NCI-H1417 (cell line): ENCODE measurements at places on chromosomes 12 and 14.

GRCh38 chr14:105073720-105074600 lies 8.7 kb upstream of the GPR132 start:
- no peak for DNase-seq

- DNase-seq, result no peak
These were observed 1122.1 kb upstream of the SEL1L start for GRCh38 chr14:82655770-82656169.

DNA sequence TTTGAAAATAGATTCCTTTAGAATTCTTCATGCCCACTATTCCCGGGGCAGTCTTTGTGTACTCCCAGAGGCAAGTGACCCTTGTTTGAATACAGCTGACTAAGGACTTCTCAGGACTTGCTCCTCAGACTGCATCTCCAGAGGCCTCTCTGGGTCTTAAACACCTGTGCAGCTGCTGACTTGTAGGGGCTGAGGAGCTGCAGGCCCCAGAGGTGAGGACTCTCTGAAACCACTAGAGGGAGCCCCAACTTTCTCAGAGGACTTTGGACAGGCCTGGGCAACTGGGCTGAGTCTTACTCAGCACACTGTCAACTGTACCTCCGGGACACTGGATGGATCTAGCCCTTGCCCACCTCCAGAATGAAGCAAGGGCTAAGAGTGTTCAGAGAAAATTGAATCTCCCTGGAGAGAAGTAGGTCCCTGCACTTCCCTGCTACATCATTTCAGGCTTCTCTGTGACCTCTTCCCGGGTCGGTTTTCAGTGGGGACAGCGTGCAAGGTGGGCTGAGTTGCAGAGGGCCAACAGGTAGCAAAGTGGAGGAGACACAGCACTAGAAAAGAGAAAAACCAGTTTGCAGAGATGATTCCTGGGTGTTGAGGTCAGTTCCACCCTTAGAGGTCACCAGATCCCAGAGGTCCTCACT lies 164.6 kb downstream of the TMEM117 start:
- peak; percentile 83 for DNase-seq

DNA sequence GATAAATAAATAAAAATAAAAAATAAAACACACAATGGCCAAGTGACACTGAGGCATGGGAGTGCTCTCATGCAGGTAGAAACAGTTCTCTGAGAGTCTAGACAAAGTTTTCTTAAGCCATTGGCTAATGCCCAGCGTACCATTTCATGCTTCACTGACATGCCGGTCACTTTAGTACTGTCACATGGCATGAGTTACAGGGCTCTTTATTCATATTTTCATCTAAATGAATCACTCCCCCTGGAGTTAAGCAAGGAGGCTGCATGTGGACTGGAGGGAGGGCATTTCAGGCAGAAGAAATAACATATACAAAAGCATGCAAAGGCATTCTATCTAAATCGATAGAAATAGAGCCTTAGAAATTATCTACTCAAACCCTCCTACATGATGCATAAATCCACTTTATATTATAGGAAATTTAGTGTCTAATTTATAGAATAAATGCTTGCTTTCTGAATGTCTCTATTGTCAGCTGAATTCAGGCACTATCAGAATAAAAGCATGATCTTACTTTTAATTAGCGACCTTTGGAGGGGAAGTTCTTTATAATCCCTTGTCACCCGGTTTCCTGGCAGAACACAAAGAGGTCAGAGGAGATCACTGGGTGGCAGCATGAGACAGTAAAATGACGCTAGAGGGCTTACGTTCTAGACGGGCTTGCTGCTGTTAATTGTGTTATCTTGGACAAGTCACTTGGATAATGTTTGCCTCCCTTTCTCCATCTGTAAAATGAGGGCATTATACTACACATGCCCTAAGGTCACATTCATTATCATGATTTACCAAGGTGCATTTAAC lies 17.5 kb downstream of the DYRK4 start:
- DNase-seq, result peak; percentile 52
